ENCODE measurements at places on chromosomes 2 and 18. TPM values are rescaled to one million over a fixed set of nuclear protein-coding genes. Genes with fewer than 3 reads are reported as not detected.

Gene LINC00305
- total RNA-seq = not detected

Gene SAG
- total RNA-seq = not detected

Gene UBXN4
- total RNA-seq = 85.5 TPM

Gene MERTK
- total RNA-seq = 0.75 TPM

Gene DSG2
- 0.07 TPM for total RNA-seq

Gene APLF
- total RNA-seq = 4.0 TPM

Gene DTNB
- 16.8 TPM for total RNA-seq

DNA sequence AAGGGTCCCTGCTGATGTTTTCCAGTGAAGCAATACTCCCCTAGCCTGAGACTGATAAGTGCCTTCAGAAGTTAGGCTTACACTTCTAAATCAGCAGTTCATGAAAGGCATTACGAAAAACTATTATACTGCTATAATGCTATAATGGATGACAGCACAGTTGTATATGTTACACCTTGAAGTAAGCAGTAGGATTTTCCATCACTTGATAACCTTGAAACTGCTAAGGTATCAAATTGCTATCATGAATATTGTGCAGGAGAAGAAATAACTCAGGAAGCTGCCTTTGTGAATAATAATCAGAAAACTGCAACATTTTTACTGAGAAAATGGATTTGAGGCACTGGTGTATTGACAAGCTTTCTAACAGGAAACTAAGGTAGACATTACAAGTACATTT lies 142.3 kb downstream of the HNMT start:
- DNase-seq = no peak

DNA sequence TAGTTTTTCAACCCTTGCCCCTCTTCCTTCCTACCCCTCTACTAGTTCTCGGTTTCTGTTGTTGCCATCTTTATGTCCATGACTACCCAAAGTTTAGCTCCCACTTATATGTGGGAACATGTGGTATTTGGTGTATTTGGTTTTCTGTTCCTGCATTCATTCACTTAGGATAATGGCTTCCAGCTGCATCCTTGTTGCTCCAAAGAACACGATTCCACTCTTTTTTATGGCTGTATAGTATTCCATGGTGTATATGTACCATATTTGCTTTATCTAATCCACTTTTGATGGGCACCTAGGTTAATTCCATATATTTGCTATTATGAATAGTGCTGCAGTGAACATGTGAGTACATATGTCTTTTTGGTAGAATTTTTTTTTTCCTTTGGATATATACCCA lies 20.6 kb upstream of the DSC1 start:
- no peak for DNase-seq

DNA sequence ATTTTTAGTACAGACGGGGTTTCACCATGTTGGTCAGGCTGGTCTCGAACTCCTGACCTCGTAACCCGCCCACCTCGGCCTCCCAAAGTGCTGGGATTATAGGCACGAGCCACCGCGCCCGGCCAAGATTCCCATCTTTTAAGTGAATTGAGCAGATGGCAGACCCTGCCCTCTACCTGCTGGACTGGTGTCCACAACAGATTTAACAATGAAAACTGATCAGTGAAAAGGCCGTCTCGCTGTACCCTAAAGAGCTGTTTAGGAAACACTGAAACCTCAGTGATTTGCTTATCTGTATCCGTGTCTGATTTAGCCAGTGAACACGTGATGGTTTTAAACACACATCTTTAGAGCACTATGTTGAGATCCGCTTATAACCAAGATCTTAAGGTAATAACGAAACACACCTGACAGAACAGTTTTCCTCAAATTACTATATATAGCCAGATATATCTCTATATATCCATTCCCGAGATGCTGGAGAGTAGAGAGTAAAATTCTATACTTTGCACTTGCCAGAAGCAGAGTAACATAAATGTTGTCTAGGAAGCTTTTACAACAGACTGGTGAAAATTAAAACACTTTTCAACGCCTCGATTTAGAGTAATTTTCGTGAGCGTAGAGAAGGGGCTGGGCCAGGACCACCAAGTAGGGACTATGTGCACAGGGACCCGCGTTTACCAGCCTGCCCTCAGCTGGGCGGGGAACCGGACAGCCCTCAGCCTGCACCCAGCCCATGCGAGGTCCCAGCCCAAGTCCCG lies 594 bp downstream of the FAM161A start:
- DNase-seq = no peak

- DNase-seq = no peak
Measured at GRCh38 chr2:224612578-224612977, 27.4 kb upstream of the CUL3 start.

GRCh38 chr18:56273541-56274219 lies 364.7 kb downstream of the TXNL1 start:
- no peak for DNase-seq

GRCh38 chr2:9693646-9694045 lies 62.8 kb upstream of the YWHAQ start:
- no peak for DNase-seq

DNA sequence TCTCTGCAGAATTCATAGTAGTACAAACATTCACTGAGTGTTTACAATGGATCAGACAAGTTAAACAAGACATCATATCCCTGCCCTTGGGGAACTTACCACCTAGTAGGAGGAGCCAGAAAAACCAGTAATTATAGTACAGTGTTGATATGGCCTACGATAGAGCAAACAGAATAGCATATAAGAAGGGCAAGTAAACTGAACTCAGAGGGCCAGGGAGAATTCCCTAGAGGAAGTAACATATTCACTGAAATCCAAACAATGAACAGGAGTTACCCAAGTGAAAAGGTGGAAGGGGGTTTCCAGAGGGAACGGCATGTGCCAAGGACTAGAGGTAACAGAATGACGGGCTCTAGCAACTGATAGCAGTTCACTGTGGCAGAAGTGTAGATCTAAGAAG lies 34.1 kb downstream of the NHEJ1 start:
- DNase-seq = no peak

DNA sequence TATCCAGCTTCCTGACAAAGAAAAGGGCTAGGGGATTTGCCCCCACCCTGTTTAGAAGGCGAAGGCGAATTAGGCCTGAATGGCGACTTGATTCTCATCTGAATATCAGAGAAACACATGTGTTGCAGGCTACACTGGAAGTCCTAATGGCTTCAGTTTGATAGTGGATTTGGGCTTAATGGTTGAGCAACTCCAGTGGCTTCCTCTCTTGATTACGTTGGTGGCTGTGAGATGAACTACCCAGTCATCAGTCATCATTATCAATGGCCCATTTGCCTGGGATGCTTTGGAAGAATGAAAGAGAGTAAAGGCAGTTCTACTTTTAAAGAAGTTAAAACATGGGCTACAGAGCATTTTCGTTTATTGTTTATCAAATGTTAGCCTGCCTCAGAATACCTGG lies 60.9 kb upstream of the IL1R1 start:
- DNase-seq = no peak

GRCh38 chr2:101827246-101827645 lies 129.7 kb downstream of the MAP4K4 start:
- DNase-seq = no peak

- no peak for DNase-seq
Measured at GRCh38 chr2:73028841-73029240, 42.7 kb downstream of the SFXN5 start.

DNA sequence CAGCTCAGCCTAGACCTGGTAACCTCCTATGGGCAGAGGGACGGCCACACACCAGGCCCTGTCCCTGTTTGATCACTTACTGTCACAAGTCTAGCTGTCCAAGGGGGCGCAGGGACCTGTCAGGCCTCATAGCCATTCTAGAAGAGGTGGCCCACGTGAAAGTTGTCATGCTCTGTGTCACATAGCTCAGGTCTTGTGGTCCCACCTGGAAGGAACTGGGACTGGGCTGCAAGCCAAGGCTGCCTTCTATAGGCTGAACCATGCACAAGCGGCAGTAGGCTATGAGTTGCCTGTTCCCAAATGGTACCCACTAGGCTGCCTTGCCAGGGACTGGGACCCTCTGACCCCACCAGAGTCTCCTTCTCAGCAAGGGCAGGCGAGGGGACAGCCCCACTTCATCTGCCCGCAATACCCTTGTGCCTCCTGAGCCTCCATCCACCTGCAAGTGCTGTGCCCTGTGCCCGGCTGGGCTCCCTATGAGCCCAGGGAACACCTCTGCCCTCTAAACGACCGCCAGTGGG lies 177.5 kb downstream of the ANAPC1 start:
- no peak for DNase-seq

DNA sequence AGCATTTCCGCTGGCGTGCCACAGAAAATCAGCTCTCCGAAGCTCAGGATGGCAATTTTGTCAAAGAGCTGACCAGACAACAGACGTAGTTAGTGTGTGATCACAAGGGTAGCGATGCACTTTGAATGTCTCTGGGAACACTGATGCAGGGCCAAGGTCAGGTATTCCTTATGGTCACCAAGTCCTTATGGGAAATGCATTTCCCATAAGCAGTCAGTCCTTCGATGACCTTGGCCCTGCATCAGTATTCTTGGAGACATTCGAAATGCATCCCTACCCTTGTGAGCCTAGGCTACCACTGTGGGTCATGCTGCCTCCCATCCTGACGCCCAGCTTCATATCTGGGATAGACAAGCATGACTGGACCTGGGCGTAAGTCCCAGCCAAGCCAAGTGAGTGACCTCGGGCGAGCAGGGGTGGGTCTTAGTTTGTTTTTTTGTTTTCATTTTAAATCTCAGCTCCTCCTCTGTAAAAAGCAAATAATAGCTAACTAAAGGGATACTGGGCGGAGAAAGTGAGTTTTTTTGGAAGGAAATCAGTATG lies 13.6 kb downstream of the ABCG5 start:
- no peak for DNase-seq

- DNase-seq = no peak
Measured at GRCh38 chr2:141957321-141957720, 173.5 kb downstream of the LRP1B start.

Data from CD8-positive, alpha-beta memory T cell (primary cell).